Femur (tissue), 1 donor: ENCODE measurements at places on chromosomes 16 and 17.

DNA sequence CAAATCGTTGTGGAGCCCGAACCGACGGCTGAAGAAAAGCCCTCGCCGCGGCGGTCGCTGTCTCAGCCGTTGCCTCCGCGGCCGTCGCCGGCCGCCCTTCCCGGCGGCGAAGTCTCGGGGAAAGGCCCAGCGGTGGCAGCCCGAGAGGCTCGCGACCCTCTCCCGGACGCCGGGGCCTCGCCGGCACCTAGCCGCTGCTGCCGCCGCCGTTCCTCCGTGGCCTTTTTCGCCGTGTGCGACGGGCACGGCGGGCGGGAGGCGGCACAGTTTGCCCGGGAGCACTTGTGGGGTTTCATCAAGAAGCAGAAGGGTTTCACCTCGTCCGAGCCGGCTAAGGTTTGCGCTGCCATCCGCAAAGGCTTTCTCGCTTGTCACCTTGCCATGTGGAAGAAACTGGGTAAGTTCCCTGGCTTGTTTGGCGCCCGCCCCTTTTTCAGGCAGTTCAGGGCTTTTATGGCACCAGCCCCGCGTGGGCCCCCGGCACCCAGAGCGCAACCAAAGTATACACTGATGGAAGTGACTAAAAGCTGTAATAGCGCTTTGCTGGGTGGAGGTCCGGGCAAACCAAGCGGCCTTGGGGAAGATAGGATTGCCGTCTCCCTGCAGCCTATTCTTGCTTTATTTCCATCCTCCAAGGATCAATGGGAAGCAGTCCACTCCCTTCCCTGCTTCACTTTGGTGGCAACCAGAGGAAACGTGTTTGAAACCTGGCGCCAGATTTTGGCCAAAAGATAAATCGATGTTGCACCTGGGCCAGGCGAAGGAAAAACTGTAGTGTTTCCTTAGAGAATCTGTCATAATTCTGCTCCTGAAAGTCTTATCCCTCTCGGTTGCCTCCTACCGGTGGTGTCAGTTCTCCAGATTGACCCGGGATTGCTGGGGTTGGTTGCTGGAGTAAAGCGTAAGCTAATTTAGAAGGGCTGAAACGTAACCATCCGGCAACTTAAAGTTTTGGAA is 775 bp downstream of the PPM1D start:
- DNase-seq: peak; percentile 82

DNA sequence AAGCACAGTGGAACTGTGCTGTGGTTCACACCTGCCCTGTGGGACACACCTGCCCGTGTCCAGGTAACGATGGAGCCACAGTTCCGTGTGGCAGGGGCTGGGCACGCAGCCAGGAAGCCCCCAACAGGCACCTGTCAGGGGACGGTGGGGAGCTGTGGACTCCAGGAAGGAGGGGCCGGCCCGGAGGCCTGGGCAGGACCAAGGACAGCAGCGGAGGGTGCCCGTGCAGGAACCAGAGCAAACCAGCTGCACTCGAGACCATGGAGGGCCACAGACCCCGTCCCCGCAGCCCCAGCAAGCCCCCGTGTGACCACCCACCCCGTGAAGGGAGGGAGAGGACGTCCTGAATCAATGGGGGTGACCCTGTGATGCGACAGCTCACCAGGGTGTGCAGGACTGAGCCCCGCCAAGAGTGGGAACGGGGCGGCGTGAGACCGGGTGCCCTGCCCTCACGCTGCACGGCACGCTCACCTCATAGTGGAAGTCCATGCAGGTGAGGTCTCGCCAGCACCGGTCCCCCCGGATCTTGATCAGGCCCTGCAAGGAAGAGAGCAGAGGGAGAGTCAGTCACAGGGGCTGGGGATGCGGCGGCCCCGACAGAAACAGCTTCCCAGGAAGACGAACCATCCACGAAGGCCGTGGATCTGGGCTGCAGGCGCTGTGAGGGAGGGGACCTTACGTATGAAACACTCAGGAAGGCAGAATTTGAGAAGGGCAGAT is 78.1 kb downstream of the LMF1 start:
- no peak for DNase-seq

- no peak for DNase-seq
Observed at GRCh38 chr16:10253409-10253808, 71.2 kb upstream of the GRIN2A start.

DNA sequence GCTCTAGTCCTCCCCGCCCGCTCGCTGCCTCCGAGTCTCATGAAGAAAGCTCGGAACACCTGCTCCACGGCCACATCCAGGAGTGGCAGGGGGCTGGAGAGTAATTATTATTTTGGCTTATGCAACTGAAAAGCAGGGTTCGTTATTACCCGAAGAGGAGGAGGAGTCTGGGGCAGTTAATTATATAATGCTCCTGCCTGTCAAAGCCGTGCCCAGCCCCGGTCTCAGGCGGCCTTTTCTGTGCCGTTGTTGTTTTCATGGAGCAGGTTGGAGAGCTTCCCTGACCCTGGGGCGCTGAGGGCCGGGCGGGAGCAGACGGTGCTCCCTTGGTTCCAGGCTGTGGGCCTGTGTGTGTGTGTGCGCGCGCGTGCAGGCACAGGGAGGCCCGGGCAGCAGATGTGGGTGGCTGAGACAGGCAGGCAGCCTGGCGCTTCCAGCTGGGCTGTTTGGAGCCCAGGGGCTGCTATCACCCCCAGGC is 2.4 kb downstream of the JPH3 start:
- DNase-seq: no peak

- no peak for DNase-seq
Observed at GRCh38 chr17:63029541-63029940, 63.5 kb downstream of the TANC2 start.

DNA sequence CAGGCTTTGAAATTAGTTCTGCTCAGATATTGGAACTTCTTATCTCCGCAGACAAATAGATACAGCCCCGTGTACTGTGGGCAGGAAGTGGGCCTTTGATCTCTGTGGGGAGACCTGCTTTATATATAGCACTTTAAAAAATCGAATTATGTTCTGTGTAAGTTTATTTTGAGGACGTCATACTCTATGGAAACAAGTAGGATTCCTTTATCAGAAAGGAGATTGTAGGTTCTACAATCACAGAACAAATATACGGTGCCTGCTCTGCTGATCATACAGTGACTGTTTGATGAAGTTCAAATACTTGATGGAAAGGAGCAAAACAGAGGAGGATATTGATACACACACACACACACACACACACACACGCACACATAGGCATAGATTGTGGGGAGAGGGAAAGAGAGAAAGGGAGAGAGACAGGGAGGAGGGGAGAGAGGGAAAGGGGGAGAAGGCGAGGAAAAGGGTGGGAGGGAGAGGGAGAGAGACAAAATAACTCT is 14.7 kb upstream of the TMEM220 start:
- no peak for DNase-seq

- DNase-seq: peak; percentile 83
Observed at GRCh38 chr17:80968602-80969029, 23.0 kb upstream of the CHMP6 start.

DNA sequence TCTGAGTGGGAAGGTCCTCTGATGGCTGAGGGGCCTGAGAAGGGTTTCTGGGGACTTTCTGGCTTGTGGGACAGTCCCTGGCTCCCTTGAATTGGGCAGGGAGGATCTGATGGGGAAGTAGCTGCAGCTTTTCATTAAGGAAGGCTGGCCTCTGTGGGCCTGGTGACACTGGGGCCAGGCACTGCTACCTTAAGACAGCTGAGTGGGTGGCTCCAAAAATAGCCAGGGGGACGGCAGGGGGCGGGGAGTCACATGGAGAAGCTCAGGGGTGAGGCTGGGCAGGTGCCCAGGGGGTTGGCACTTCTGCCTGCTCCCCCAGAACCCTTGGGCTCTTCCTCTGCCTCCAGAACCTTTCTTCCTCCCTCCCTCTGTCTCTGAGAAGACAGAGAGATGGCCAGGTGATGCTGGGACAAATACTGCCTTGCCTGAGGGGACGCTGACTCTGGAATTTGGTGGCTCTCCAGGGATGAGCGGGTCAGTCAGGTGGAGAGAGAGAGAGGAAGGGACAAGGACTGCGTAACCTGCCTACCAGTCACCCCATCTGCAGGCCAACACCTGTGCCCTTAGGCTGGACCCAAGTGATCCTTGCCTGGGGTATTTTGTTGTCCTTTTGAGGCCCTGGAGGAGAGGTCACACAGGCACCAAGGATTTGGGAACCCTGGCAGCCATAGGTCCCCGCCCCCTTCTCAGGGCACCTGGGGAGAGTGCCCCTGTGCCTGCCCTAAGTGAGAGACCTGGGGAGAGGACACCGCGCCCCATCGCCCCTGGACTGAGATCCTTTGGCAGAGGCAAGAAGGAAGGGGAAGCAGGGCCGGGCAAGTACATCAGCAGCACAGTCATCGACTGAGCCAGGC is 1.7 kb upstream of the SGCA start:
- DNase-seq: no peak

DNA sequence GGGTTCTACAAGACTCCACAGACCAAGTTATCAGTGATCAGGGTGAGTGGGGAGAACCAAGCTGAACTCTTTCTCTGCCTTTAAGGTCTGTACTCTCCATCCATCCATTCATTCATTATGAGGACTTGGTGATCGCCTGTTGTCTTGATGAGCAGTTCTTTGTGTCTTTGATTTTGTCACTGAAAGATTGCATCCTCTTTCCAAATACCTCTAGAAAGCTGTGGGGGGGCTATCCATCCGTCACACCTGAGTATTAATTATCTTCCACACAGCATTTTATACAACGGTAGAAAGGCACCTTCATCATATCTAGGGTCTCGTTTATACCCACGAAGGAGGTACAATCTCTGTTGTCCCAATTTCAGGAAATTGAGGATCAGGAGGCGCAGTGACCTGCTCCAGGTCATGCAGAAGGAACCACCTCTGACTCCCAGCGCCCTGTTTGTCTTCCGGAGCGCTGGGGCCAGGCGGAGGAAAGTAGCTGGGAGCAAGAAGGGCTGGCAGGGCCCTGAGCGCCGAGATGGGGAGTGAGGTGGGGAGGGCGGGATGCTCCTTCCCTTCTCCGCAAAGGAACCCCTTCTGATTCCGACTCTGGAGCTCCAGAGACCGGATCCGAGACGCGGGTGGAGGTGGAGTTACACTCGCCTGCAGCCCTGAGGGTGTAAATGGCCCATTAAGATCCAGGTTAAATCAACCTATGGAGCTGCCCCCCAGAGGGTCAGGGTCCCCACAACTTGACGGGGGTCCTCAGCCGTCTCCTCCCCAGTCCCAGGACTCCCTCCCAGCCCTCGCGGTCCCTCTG is 605 bp upstream of the ABAT start:
- no peak for DNase-seq

- DNase-seq: peak; percentile 42
Observed at GRCh38 chr16:46746821-46747776, 1.0 kb downstream of the MYLK3 start.

- DNase-seq: no peak
Observed at GRCh38 chr16:87305505-87306391, 11.4 kb downstream of the C16orf95 start.

DNA sequence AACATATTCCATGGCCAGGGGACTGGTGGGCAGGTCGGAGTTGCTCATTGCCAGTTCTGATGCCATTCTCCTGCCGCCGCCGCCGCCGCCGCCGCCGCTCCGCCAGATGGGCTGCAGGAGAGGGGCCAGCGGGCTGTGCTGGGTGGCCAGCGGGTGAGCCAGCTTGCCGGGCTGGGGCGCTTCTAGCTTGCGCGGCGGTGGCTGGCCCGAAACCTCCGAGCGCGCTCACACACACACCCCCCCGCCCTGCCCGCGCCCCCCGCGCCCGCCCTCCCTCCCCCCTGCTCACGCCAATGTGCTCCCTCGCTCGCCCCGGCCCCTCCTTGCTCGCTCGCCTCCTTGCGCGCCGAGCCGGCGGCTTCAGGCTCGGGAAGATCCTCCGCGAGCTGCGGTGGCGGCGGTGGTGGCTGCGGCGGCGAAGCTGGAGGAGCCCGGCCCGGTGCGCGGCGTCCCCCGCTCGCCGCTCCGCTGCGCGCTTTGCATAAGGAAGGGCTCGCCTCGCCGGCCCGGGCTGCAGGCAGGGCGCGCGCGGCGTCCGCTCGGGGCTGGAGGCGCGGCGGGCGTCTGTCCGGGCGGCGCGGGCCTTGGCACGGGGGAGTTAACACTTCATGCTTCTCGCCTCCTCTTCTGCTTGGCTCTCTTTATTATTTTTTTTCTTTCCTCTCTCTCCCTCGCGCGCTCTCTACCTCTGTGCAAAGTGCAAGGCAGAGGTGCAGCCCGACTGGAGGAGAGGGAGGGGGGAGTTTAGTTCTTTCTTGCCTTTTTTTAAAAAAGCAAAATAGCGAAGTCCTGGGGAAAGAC is 500 bp downstream of the MAF start:
- DNase-seq: peak; percentile 83

DNA sequence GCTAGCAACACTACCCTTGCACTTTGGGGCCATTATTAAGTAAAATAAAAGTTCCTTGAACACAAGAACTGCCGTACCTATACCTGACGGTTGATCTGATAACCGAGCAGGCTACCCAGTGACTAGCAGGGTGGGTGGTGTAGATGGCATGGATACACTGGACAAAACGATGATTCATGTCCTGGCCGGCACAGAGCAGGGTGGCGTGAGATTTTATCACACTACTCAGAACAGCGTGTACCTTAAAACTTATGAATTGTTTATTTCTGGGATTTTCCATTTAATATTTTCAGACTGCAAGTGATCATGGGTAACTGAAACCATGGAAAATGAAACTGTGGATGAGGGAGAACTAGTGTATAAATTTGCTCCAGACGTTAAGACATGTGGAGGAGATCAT is 41.0 kb upstream of the MSI2 start:
- DNase-seq: no peak

DNA sequence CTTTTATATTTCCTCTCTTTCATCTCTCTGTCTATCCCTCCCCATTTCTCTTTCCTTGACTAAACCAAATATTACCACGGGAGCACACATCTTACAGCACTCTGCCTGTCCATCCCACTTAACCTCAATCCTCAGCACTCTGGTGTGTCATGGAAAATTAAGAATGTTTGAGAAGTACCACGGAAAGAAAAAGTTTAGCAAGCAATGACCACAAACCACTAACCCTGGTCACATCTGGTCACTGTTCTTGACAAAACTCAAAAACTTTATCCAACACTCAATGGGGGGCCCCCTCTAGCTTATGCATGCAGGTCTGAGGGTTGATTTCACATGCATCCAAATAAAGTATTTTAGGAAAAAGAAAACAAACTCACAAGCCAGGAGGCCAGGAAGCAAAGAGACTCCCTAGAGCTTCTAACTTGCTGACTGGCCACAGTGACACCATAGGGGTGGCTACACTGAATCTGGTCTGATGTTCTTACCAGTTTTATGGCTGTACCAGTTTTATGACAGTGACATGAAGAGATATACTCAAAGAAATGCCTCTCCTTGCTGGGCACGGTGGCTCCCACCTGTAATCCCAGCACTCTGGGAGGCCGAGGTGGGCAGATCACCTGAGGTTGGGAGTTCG is 229.2 kb downstream of the STX8 start:
- DNase-seq: no peak

DNA sequence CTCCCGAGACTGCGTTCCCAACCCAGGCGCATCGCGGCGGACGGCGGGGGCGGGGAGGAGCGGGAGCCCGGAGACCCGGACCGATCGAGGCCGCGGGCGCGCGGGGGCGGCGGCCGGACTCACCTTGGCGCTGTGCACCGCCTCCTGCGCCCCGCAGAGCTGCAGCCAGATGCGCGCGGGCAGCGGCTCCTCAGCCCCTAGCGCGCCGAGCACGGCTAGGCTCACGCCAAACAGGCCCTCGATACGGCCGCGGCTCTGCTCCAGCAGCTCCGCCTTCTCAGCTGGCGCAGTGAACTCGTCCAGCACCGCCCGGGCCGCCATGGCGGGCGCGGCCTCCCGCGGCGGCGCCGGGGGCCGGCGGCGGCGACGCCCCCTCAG is 339 bp downstream of the N4BP1 start:
- DNase-seq: no peak
